Hematopoietic multipotent progenitor cell (in vitro differentiated cells): ENCODE measurements at places on chromosomes 11 and 22. TPM values are rescaled to one million over a fixed set of nuclear protein-coding genes. Genes with fewer than 3 reads are reported as not detected.

Gene IGLL5
- total RNA-seq = 0.54 TPM

Gene YPEL1
- 11.8 TPM for total RNA-seq

Gene IGSF22
- 0.54 TPM for total RNA-seq

Gene OR56A4
- not detected for total RNA-seq

Gene FAM180B
- 0.27 TPM for total RNA-seq

Gene EMID1
- 161 TPM for total RNA-seq

Gene MYBPC3
- 0.27 TPM for total RNA-seq

Gene ABCC8
- total RNA-seq = 0.27 TPM

Gene TMEM109
- 40.4 TPM for total RNA-seq

Gene IRAG1
- total RNA-seq = 0.27 TPM

Gene WBP2NL
- total RNA-seq = 1.6 TPM

Gene TSSK2
- total RNA-seq = not detected

Gene MPZL2
- total RNA-seq = 2.4 TPM

Gene ZFTA
- total RNA-seq = 24.0 TPM

Gene CSNK2A3
- 0.54 TPM for total RNA-seq

Gene NLRP14
- total RNA-seq = under 0.01 TPM

Gene CHST1
- total RNA-seq = under 0.01 TPM

Gene GAB4
- total RNA-seq = 0.81 TPM

Gene DESI1
- 6.7 TPM for total RNA-seq

Gene MS4A4A
- 1.1 TPM for total RNA-seq

Gene TMPRSS13
- 0.54 TPM for total RNA-seq

Gene GLB1L2
- total RNA-seq = 1.3 TPM

Gene OR2AG1
- total RNA-seq = under 0.01 TPM

Gene APOA1
- 0.54 TPM for total RNA-seq

Gene C22orf31
- not detected for total RNA-seq

Gene TRPC6
- total RNA-seq = 0.27 TPM

Gene CALCB
- not detected for total RNA-seq

Gene FOLR2
- total RNA-seq = under 0.01 TPM

Gene OR52E2
- total RNA-seq = not detected

Gene MPZL3
- total RNA-seq = 2.2 TPM

Gene PNPLA5
- total RNA-seq = not detected

Gene NRGN
- total RNA-seq = 5.1 TPM

Gene HORMAD2
- total RNA-seq = not detected
